Effector memory CD8-positive, alpha-beta T cell (primary cell): ENCODE measurements at places on chromosomes 7 and 10.

- no peak overlapping the region for H3K4me3 ChIP-seq
- peaks cover 23% of the 10 kb centered on the region for H3K4me1 ChIP-seq
- no peak overlapping the region for H3K27ac ChIP-seq
- H3K36me3 ChIP-seq, result no peaks in the 10 kb centered on the region
- DNase-seq, result no peak
Observed at GRCh38 chr10:6977398-6978186, 397.5 kb upstream of the PRKCQ start.

DNA sequence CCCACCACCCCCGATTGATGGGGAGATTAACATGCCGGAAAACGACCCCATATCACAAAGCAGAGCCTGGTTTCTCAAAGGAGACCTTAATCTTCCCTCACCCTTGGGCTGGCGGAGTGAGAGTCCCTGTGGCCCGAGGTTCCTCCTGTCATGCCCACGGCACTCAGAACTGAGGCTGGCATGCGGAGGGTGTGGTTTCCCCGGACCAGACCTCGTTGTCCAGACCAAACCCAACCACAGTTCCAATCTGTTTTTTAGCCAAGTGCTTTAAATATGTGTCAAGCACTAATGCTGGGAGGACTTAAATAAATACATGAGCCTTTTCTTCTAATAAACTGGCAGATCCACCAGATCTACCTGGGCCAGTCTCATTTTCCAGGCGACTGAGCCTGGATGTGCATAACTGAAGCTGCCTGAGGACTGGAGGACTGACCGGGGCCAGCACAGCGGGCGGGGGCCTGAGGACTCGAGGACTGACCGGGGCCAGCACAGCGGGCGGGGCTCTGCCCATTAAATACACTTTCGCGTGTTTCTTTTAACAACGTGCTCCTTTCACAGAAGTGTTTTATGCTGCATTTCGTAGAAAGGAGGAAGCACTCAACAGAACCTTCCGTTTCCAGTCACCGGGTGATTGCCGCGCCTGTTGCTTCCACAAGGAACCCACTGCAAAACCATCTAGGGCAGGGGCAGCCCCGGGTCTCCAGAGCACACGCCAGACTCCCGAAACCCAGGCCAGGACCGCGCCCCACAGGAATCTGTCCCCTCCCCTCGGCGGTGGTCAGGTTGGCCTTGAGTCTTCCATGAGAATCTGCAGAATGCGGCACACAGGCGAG is 334.6 kb downstream of the PTPRN2 start:
- H3K27me3 ChIP-seq, result peaks cover 2% of the 10 kb centered on the region
- no peak overlapping the region for H3K4me3 ChIP-seq
- H3K36me3 ChIP-seq, result no peaks in the 10 kb centered on the region
- DNase-seq, result no peak
- no peaks in the 10 kb centered on the region for H3K4me1 ChIP-seq
- no peak overlapping the region for H3K27ac ChIP-seq

GRCh38 chr7:117837841-117838240 is 35.4 kb downstream of the CTTNBP2 start:
- no peaks in the 10 kb centered on the region for H3K36me3 ChIP-seq
- no peak overlapping the region for H3K4me3 ChIP-seq
- no peak for DNase-seq
- H3K4me1 ChIP-seq, result no peaks in the 10 kb centered on the region
- H3K27ac ChIP-seq, result no peak overlapping the region

GRCh38 chr10:98394851-98395440 is 20.0 kb downstream of the PYROXD2 start:
- peaks cover 3% of the 10 kb centered on the region for H3K36me3 ChIP-seq
- H3K4me1 ChIP-seq, result peaks cover 35% of the 10 kb centered on the region
- peak overlapping the region; percentile 4 for H3K4me3 ChIP-seq
- DNase-seq, result no peak
- peak overlapping the region; percentile 69 for H3K27ac ChIP-seq
- no peaks in the 10 kb centered on the region for H3K27me3 ChIP-seq

- H3K4me1 ChIP-seq, result no peaks in the 10 kb centered on the region
- H3K27me3 ChIP-seq, result peaks cover 49% of the 10 kb centered on the region
- no peaks in the 10 kb centered on the region for H3K36me3 ChIP-seq
- no peak overlapping the region for H3K4me3 ChIP-seq
- DNase-seq, result no peak
Observed at GRCh38 chr10:77505431-77506334, 131.9 kb downstream of the KCNMA1 start.

DNA sequence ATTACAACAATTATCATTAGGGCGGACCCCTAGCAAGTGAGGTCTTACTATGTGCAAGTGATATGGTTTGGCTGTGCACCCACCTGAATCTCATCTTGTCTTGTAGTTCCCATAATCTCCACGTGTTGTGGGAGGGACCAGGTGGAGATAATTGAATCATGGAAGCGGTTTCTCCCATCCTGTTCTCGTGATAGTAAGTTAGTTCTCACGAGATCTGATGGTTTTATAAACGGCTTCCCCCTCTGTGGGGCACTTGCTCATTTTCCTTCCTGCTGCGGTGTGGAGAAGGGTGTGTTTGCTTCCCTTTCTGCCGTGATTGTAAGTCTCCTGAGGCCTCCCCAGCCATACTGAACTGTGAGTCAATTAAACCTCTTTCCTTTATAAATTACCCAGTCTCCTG is 96.1 kb upstream of the CDK6 start:
- H3K27me3 ChIP-seq, result peaks cover under 1% of the 10 kb centered on the region
- DNase-seq, result no peak
- H3K36me3 ChIP-seq, result no peaks in the 10 kb centered on the region
- H3K4me1 ChIP-seq, result no peaks in the 10 kb centered on the region
- H3K27ac ChIP-seq, result no peak overlapping the region

DNA sequence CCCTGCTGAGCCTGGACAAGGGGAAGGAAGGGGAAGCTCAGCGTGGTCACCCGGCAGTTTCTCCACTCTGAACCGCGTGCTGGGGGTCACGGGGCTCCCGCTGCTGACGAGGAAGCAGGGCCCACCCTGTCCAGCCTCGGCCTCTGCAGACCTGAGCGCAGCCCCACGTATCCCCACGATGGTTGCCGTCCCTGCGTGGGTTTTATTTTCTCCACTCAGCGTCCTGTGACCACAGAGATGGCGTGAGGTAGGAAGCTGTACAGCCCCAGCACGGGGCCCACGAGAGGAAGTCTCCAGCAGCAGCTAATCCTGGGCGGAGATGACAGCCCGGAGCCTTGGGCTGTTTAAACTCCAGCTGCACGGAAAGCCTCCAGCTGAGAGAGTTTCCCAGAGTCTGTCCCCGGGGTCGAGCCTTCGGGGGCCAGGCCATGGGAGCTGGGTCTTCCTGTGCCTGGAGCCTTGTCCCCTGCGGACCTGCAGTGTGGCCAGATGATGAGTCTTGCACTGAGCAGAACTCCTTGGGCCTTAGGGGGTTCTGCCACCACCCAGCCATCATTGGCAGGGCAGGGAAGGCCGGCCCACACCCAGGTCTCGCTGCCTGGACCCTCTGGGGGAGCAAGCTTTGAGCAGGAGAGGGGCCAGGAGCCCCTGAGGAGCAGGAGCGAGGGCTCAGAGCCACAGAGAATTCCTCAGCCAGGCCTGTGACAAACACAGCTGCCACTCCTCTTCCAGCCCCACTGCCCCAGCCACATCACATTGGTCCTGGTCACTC is 72.8 kb upstream of the FAM20C start:
- no peaks in the 10 kb centered on the region for H3K36me3 ChIP-seq
- H3K27me3 ChIP-seq, result peaks cover 31% of the 10 kb centered on the region
- DNase-seq, result no peak
- H3K4me1 ChIP-seq, result no peaks in the 10 kb centered on the region
- peak overlapping the region; percentile 33 for H3K4me3 ChIP-seq
- no peak overlapping the region for H3K27ac ChIP-seq

- no peak overlapping the region for H3K27ac ChIP-seq
- no peak overlapping the region for H3K4me3 ChIP-seq
- peaks cover 21% of the 10 kb centered on the region for H3K36me3 ChIP-seq
- H3K4me1 ChIP-seq, result no peaks in the 10 kb centered on the region
Observed at GRCh38 chr7:7595451-7595850, 28.8 kb downstream of the MIOS start.

DNA sequence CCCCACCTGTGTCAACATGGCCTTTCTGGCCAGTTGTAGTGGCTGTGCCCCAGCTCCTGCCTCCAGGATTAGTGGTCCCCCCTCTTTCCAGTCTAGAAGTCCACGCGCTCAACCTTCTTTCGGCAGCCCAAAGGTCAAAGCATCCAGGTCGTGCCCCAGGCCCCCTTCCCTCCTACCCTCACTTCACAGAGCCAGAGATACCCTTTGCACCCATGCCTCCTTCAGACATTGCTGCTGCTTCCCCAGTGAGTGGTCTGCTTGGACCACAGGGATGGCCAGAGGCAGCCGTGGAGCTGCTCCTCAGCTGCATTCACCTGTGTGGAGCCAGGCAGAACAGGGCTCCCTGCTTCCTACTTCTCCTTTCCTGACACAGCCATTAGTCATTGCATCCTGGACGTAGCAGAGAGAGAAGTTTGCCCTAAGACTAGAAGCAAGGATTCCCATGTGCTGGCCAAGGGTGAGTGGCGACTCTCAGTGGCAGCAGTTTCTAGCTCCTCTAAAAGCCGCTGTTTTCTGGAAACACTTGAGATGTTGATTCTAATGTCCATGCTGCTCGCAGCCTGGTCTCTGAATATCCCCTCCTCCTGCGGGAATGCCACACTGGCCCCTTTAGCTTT is 243.1 kb upstream of the SHH start:
- no peak for DNase-seq
- H3K4me3 ChIP-seq, result no peak overlapping the region
- H3K27me3 ChIP-seq, result peaks cover 9% of the 10 kb centered on the region
- no peaks in the 10 kb centered on the region for H3K36me3 ChIP-seq
- no peak overlapping the region for H3K27ac ChIP-seq

- DNase-seq, result no peak
- H3K4me3 ChIP-seq, result no peak overlapping the region
- H3K36me3 ChIP-seq, result no peaks in the 10 kb centered on the region
- H3K27me3 ChIP-seq, result no peaks in the 10 kb centered on the region
Observed at GRCh38 chr10:16904049-16904448, 86.8 kb upstream of the RSU1 start.

DNA sequence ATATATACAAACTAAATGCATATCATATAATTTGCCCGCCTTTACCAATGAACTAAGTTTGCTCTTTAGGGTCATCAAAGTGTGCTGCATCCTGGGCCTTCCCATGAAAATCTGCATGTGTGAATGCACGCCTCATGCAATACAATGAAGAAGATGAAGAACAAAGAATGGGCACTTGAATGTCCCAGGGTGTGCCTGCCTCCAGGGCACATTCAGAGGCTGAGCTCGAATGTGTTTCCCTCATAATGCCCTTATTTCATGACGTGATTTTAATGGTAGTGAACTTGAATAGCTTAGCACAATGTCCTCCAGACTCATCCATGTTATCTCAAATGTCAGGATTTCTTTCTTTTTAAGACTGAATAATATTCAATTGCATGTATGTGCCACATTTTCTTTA is 824.9 kb downstream of the TNS3 start:
- H3K36me3 ChIP-seq, result no peaks in the 10 kb centered on the region
- no peak overlapping the region for H3K27ac ChIP-seq
- no peak overlapping the region for H3K4me3 ChIP-seq

DNA sequence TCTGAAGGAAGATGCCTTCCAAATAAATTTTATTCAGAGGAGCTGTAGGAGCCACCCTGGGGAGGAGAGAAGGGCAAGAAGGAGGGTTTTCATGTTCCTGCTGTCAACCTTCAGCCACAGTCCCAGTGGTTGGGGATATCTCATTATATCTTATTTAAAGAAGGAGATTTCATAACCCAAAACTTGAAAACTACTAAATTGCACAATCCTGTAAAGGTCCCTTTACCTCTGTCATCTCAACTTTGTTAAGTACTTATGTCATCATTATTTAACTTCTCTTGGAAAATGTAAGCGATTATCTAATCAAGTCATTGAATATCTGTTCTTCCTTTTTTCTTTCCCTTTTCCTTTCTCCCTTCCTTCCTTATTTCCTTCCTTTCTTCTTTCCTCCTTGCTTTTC is 794.5 kb upstream of the IGFBP3 start:
- no peaks in the 10 kb centered on the region for H3K36me3 ChIP-seq
- H3K27ac ChIP-seq, result no peak overlapping the region

DNA sequence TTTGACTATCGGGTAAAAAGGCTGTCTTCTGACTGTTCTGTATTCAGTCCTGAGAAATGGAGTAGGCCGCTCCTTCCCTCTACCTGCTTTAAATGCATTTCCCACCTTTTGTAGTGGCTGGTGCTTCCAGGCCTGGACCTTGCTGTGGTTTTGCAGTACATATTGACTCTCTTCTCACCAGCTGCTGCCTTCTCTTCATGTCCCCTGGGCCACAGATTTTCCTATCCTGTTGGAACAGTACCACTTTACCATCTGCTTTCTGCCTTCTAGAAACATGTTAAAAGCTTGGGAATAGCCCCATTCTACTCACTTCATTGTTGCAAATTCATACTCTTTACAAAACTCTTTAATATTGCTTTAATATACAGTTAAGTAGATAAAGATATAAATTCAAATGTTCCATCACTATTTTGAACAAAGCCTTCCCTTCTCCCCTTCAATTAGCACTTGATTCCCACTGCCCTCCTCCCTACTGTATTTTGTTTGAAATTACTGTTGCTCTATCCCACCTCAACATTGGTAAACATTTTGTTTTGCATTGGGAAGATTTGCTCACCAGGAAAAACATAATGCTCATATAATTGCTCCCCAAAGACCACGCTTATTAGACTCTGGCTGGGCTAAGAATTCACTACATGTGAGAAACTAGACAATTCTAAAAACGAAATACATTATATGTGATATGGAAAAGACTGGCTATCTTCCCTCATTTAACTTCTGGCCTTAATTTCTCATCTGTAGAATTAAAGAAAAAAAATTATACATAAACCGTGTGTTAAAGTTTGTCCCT is 17.3 kb upstream of the SEMA3C start:
- H3K36me3 ChIP-seq, result no peaks in the 10 kb centered on the region
- no peak for DNase-seq
- no peaks in the 10 kb centered on the region for H3K27me3 ChIP-seq
- no peaks in the 10 kb centered on the region for H3K4me1 ChIP-seq

GRCh38 chr10:85139124-85139523 is 810.7 kb downstream of the CCSER2 start:
- no peak overlapping the region for H3K4me3 ChIP-seq
- H3K4me1 ChIP-seq, result no peaks in the 10 kb centered on the region
- H3K27me3 ChIP-seq, result no peaks in the 10 kb centered on the region
- H3K27ac ChIP-seq, result no peak overlapping the region

DNA sequence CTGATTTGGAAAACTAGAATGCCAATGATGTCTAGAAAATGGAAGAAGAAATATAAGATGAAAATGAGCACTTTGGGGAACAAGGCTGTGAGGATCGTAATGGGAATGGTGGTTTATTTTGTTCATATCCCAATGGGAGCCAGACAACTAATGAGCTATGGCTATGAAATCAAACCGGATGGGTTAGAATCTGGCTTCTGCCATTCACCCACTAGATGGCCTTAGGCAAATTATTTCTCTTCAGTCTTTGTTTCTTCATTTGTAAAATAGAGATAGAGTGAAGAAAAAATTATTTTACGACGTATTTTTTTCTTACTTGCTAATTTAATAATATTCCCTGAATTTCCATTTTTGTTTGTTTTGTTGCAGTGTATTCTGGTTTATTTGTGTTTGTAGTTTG is 572.1 kb upstream of the IGFBP3 start:
- no peaks in the 10 kb centered on the region for H3K36me3 ChIP-seq
- H3K27me3 ChIP-seq, result no peaks in the 10 kb centered on the region
- H3K27ac ChIP-seq, result no peak overlapping the region
- no peak for DNase-seq
- no peak overlapping the region for H3K4me3 ChIP-seq
- no peaks in the 10 kb centered on the region for H3K4me1 ChIP-seq

- H3K27me3 ChIP-seq, result no peaks in the 10 kb centered on the region
- DNase-seq, result no peak
- no peak overlapping the region for H3K27ac ChIP-seq
- no peaks in the 10 kb centered on the region for H3K4me1 ChIP-seq
- H3K36me3 ChIP-seq, result no peaks in the 10 kb centered on the region
- no peak overlapping the region for H3K4me3 ChIP-seq
Observed at GRCh38 chr7:68697796-68698280, 900.4 kb upstream of the AUTS2 start.

- no peak overlapping the region for H3K27ac ChIP-seq
- H3K4me3 ChIP-seq, result no peak overlapping the region
- H3K27me3 ChIP-seq, result no peaks in the 10 kb centered on the region
Observed at GRCh38 chr10:81903472-81903871, 28.5 kb downstream of the NRG3 start.
